ENCODE measurements at places on chromosomes 1 and 21.

DNA sequence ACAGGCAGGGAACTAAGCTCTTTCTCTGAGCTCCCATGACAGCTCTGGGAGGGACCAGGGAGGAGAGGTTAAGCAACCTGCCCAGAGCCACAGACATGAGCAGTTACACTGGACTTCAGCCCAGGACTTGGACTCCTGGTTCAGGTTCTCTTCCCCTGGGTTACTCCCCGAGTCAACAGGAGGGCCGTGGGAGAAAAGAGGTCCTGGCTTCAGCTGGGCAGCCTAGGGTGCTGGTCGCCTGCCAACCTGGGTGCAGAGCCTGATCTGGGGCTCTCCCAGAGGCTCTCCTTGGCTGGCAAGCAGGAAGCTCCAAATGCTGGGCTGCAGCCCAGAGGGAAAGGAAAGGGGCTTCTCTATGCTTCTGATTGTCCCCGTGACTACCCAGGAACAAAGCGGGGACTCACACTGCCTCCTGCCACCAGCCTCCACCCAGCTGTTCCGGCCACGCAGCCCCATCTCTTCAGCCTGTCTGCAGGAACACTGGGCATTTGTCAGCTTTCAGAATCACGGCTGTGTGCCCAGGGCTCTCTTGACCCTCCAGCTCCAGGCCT is 141.8 kb downstream of the HIVEP3 start:
- no peak for DNase-seq

GRCh38 chr1:18414872-18415447 is 65.8 kb upstream of the KLHDC7A start:
- DNase-seq = no peak

DNA sequence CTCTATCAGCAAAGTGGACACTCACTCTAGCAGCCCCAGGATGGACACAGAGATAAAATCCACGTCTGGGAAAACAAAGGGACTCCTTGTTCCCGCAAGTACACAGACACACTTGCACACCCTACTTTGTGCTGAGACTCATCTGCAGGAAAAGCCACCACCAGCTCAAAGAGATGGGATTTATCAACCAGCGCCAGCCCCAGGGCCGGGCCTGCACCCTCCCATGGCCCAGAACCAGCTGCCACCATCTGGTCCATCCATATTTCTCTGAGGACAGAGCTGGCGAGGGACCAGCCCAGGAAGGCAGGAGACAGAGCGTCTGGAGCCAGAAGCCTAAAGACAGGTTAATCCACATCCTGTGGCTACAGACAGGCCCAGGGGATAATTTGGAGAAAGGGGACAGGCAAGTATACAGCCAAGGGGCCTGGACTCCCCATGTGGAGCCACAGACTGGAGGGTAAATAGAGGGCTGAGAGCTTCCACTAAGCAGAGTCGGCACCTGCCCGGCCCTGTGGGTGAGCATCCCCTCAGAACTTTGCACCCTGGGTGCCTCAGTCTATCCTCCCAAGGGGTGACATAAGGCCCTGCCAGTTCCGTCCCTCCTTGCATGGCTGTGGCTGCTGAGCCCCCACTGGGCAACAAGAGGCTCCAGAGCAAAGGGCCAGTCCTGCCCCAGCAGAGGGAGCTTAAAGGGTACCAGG is 233.9 kb downstream of the PTPRU start:
- DNase-seq = no peak

DNA sequence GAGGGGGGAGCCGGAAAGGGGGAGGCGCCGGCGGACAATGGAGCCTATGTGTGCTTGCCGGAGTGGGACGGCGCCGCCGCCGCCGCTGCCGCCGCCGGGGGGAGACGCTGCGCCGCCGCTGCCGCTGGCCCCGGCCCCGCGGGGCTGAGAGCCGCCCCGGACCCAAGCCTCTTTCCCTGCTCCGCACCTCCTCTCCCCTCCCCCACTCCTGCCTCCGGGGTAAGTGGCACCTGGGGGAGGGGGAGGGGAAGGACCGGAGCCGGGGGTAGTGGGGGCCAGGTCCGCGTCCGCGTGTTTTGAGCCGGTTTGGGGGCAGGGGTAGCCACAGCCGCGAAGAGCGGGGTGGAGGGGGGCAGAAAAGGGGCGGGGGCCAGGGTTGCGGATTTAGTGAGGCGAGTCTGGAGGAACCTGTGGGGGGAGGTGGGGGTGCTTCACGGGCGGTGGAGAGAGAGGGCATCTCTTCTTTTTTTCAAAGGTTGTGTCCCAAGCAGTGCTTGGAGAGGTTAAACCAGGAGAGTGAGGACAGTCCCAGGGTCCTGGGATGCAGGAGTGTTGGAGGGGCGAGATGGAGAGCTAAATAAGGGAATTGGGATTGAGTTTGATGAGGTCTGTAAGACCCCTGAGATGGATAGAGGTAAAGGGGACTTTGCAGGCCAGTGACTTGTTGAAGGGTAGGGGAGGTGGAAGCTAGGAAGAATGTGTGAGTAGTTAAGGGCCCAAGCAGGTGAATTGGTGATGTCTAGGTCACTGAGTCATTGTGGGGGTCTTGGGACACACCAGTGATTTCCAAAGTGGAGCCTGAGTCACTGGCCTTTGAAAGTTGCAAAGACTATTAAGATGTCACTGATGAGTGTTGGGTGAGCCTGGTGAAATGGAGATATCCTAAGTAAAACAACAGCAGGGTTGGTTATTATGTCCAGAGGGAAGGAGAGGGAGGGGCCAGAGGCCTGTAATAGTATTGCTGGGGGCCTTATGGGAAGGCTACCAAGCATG is 59.1 kb downstream of the BCL9 start:
- DNase-seq = no peak

- DNase-seq = no peak
Observed at GRCh38 chr1:36622741-36623648, 140.3 kb upstream of the CSF3R start.

GRCh38 chr1:27562534-27563340 is 41.2 kb downstream of the AHDC1 start:
- DNase-seq = no peak

DNA sequence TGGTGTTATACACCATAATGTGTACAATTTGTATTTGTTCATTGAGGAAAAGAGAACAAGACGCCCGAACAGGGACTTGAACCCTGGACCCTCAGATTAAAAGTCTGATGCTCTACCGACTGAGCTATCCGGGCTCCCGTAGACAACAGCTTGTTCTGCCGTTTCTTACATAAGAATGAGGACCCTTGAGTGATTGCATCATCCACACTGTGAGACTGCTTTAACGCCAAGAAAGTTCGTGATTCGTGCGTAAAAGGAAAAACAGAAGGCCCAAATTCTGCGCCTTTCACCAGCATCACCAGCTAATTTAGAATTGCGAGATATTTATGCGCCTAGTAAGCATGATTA is 9.3 kb upstream of the MDM4 start:
- DNase-seq = peak; percentile 82

GRCh38 chr1:55250399-55251075 is 35.4 kb upstream of the USP24 start:
- DNase-seq = no peak

GRCh38 chr1:60920561-60920960 is 161.8 kb upstream of the NFIA start:
- DNase-seq = no peak

DNA sequence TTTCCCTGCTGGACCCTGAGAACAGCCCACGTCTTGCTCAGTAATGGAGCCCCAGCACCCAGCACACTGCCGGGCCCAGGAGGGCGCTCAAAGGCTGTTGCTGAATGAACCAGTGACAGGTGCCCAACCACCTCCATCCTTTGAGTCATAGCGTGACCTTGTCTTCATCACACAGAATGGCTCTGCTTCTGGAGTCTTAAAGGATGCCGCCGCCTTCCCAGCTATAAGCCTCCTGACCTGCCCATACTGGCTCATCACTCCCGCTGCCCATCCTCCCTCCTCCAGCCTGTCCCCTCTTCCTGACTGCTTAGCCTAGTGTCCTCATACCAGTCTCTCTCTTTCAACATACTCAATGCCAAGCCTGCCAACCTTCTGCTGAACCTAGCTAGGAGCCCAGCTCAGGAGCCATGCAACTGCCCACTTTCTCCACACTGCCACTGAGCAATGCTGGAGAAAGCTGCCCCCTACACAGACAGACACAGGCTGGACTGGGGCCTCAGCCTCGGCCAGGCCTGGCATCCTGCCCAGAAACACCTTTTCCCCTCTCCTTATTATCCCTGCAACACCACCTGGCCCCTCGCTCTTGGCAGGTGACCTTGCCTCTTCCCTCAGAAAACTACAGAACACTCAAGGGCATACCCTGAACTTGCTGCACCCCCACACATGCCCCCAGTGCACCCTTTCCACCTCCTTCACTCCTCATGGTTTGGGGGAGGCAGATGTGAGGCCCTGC is 14.1 kb downstream of the TTC39A start:
- no peak for DNase-seq

- no peak for DNase-seq
Observed at GRCh38 chr1:201999625-202000238, 10.7 kb upstream of the ELF3 start.

DNA sequence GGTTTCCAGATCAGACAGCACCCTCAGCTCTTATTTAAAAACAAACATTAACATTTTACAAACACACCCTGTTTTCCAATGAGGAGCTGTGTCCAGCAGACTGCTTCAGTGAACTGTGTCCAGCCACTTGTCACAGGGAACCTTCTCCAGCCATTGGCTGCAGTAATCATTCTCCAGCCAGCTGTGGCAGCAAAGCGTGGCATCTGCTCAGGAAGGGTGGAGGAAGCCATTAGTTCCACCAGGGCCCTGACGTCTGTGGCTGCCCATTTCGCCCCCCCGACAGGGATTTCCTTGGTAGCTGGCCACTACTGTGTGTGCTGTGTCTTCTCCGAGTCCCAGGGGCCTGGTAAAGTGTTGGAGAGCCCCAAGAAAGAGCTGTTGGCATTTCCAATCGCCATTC is 62.9 kb upstream of the SELENON start:
- DNase-seq = no peak

DNA sequence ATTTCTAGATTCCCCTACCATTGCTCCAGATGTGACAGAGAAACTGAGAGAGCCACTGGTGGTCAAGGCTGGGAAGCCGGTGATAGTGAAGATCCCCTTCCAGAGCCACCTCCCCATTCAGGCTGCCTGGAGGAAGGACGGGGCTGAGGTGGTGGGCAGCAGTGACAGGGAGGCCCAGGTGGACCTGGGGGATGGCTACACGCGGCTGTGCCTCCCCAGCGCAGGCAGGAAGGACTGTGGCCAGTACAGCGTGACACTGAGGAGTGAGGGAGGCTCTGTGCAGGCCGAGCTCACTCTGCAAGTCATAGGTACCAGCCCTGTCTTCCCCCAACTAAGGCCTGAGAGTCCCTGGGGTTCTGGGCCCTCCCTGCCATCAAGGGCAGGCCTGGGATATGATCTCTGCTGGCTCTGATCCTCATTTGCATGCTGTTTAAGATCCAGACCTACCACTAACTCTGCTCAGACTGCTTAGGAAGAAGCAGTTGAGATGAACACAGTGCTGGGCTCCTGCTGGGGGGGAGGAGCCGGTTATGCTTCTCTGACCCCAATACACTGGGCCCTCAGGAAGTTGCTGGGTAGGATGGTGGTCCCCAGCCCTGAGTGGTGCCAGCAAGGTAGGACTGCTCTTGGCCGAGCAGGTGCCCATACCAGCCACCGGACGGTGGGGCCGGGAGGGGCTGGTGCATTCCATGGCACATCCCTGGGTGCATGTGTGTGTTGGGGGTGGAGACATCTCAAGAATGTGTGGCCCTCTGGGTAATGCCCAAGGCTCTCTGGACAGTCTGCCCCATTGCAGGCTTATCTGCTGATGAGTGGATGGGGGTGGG is 25.1 kb downstream of the IGFN1 start:
- no peak for DNase-seq

DNA sequence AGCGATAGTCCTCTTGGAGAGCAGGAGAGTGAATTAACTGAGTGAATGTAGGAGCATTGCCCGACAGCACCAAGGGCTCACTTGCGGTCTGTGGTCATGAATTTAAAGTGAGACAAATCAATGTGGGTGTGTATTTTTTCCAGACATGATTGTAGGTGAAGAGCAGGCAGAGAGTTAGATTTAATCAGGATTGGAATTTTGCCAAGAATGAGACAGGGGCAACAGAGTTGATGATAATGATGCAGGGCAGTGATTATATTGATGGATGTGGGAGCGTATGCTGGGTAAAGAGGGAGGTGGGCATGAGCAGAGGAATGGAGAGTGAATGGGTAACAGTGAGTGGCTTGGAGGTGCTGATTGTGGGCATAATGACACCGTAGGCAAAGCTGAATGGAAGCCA is 20.0 kb upstream of the SYT6 start:
- no peak for DNase-seq

DNA sequence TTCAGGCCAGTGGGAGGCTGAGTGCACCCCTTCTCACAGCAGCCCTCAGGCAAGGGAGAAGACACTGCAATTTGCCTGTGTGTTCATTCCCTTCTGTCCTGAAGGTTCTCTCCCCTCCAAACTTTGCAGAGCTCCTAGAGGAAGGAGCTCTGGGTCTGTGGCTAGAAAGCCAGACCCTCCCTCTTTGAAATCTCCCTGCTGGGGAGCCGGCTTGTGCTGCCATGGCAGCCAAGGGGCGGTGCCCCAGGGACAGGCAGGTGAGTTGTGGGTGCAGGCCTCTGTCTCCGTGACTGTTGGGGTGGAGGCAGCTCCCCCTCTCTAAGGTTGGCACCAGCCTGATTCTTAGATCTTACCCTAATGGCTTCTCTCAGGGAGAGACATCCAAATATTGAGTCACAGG is 53.0 kb downstream of the OLFML2B start:
- no peak for DNase-seq

GRCh38 chr21:44959376-44960091 is 19.7 kb downstream of the SLX9 start:
- DNase-seq = no peak

DNA sequence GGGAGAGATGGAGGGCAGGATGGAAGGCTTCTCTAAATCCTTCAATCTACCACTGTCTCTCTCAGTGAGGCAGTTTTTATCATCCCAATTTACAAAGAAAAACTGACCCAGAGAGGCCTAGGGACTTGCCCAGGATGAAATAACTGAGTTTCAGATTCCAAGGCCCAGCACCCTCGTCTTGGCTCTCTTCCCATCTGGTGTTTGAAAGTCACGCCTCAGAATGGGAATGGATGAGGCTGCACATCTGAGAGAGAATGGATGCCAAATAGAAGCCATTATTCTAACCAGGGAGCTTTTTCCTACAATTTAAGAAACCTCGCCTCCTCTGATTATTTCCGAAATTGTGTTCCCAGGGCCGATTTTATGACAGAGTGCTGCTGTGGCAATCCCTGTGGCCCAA is 10.6 kb upstream of the KCNN3 start:
- no peak for DNase-seq

GRCh38 chr1:40974945-40975344 is 4.6 kb upstream of the CTPS1 start:
- no peak for DNase-seq

DNA sequence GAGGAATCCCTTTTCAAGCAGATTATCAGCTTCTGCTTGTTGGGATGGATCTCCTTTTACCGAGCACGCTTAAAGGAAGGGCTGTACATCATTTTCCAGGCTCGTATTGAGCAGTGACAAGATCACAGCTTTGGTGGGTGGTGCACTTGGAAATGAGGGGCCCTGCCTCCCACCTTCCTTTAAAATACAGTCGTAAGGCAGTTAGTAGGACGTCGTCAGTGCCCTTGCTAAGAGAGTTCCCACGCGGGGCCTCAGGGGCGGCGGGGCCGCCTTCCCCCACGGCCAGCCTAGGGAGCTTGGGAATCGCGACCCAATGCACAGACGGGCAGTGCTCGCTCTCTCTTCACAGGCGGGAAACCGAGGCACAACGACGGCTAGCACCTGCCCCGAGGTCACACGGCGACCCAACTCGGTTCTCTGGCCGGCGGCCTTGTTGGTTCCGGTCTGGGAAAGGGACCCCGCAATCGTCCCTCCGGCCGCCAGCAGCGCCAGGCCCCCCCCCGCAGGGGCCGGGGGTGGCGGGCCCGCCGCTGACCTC is 58.6 kb downstream of the H3-3A start:
- DNase-seq = no peak

GRCh38 chr1:155499953-155500639 is 62.5 kb downstream of the ASH1L start:
- DNase-seq = no peak

GRCh38 chr1:220347654-220348175 is 75.5 kb upstream of the RAB3GAP2 start:
- DNase-seq = no peak
